ENCODE measurements at places on chromosomes 1 and 21.

DNA sequence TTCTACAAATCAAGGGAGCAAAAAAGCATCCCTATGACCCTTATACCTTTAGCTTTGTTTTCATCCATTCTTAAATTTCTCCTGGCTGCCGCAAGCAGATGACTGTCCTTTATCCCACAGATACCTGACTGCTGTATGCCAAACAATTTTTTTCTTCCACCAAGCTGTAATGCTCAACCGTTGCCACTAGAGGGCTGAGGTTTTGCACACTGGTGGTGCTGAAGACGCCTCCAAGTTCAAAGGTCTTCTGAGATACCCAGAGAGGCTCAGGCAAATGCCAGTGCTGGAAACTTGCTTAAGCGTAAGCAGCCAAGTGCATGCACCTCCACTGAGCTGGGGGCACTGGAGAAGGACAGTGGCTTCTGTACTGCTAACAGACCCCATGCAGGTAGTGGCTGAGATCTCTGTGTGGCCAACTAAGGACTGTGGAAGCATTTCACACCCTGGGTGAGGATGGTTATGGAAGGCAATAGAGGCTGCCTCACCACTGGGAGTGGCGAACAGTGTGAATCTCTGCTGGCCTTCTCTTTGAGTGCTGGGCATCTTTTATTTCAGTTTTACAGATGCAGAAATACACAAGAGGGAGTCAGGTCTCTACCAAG lies 28.5 kb downstream of the CNIH3 start:
- peak; percentile 79 for DNase-seq

DNA sequence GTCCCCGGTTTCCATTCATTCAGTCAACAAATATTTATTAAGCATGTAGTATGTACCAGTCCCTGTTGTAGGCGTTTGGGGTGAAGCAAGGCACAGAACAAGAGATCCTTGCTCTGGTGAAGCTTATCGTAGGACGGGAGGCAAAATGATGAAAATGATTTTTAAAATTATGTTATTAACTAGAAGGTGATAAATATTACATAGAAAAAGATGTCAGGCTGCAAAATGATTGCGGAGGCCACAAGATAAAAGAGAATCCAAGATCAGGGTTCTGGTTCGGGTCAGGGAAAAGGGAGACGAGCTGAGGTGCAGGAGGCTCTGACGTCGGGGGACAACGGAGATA lies 602 bp upstream of the CGN start:
- no peak for DNase-seq

DNA sequence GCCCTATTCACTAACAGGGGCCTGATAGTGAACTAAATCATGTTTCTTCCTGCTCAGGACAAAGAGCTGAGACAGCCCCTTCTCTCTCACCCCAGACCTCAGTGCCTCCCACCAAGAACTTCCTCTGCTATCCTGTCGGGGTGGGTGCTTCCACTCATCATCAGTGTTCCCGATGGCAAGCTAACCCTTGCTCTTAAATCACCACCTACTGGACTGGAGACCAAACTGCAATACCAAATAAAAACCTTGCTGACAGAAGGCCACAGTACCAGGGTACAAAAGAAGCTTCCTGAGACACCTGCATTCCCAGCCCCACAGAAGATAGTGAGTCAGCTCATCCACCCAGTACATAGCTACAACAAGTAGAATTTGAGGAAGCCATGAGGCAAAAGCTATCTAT lies 799.5 kb downstream of the LTN1 start:
- no peak for DNase-seq

DNA sequence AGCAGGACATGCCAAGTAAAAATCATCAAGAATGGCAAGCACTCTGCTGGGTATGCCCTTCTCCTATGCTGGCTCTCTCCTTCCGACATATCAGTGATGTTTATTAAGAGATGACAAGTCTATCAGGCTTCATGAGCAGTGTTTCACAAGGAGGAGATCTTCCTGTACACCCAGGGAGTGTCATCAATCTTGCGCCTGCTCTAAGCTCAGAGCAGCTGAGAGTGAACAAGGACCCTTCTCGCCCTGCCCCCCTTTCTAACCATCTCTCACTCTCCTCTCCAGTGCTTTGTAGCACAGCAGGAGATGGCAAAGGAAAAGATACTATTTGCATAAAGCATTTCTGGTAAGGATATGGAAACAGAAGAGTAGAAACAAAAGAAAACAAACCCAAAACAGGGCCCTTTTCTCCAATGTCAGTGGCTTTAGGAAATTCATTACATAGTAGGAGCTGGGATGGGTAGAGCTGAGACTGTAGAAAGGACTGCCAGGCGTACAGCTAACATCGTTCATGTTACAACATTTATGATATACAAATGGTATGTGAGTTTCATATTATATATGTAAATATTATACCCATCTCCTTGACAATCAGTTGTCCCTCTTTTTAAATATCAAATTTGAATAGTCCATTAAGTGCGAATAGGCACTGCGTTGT lies 201.7 kb downstream of the NUF2 start:
- DNase-seq: no peak

DNA sequence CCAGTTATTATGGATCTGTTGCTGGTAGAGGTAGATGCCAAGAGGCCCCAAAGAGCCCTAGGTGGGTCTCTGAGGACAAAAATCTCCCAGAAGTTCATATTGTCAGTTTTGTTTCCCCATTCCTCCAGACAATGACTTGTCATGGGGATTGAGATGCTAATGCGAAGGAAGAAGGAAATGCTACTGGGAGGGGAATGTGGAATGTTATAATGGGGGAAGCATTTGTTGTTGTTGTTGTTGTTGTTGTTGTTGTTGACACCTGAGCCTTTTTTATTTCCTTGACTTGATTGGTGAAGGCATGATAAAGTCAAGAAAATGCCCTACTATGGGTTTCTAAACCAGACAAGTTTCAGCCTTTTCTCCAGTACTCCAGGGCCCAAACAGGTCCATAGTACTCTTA lies 108.9 kb downstream of the BEND5 start:
- DNase-seq: no peak

DNA sequence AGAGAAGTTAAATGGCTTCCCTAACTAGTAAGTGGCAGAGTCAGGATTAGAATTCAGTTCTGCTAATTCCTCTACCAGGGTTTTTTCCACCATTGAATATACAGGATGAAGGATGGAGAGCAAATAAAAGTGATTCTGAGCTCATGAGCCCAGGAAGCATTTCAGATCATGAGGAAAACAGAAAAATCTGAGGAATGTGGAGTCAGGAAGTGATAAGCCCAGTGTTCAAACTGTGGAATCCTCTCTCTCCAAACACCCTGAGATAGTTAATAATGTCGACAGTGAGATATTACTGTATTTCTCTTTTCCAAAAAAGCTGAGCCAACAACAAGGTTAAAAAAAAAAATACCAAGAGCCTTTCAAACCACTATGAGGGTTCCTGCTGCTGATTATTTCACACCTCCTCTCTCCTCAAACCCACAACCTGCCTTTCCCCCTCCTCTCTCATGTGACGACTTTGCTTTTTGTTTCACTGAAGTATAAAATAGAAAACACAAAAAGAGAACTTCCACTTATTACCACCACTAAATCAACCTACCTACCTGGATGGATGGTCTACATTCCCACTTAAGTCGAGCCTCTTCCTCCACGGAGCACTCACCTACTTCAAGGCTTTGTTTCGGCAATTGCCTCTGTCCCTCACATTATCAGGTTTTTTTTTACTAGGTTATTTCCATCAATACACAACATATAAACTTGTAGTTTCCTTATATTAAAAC lies 8.9 kb downstream of the SLAMF1 start:
- DNase-seq: peak; percentile 74

GRCh38 chr1:117928881-117929342 lies 509 bp downstream of the GDAP2 start:
- DNase-seq: no peak

DNA sequence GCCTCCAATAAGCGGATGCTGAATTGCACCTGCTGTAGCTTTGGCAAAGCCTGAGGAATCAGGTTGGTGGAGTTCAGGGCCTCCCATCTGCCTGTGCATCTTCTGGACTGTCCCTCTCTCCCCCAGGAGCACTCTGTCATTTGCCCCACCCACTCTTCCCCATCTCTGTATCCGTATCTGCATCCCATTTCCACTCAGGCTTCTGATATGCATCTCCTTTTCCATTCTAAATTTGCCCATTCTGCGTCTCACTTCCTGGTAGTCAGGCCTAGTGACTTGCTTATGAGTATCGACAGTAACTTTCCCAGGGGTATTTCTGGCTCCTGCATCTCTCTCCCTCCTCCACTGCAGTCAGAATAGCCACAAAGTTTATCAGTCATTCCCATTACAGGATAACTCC lies 15.6 kb downstream of the MR1 start:
- DNase-seq: no peak

DNA sequence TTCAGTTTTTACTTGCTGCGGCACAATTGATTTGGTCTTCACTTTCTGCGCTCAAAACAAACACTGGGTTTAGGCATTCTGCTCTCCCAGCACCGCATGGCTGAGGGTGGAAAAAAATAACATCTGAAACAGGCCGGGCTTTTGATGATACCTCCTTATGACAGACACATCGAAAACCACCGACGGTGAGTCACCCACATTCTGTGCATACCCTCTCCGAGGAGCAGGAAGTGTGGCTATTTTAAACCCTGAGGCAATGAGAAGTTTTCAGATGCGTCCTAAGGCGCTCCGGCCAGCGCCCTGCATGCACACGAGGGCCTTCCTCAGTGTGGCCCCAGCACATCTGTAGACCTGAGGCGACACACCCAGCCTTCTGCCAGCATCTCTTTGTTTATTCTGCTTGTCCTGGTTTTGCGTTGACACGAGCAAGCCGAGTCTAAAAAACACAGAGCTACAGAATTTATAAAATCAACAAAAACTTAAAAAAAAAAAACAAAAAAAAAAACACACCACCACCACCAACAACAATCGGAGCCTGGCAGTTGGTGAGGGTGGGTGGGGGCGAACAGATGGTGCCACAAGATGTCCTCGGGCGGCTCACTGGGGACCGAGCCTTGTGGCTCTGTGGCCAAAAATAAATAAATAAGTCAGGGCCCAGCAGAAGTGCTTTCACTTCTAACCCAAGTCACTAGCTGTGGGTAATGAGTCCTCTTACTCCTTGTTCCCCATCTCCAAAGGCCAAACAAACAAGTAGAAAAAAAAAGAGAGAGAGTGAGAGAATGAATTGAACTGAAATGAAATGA lies 162.6 kb upstream of the IRF2BP2 start:
- DNase-seq: peak; percentile 93

DNA sequence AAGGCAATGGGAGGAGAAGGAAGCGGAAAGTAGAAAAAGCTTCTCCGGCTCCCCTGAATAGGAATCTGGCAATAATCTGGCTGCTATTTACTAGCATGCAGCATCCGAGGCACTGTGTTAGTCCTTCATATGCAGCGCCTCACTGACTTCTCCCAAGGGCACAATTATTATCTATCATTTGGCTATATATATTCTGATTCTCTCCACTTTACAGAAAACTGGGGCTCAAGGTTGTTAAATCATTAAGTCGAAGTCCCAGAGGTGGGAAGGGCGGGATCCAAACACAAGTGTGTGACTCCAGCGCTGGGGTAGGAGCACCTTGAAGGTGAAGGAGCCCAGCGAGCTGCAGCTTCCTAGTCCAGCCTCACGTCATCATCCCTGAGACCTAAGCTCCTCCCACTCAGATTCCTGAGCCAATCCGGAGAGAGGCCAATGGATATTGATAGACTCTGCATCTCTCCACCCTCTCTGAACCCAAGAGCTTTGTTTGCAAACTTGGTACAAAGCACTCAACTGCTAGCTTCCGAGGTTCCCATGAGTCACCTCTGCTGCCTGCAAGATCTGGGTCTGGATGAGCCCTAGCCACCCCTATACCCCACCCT lies 16.6 kb upstream of the EYA3 start:
- DNase-seq: no peak

GRCh38 chr1:232690285-232690935 lies 60.5 kb upstream of the SIPA1L2 start:
- no peak for DNase-seq

DNA sequence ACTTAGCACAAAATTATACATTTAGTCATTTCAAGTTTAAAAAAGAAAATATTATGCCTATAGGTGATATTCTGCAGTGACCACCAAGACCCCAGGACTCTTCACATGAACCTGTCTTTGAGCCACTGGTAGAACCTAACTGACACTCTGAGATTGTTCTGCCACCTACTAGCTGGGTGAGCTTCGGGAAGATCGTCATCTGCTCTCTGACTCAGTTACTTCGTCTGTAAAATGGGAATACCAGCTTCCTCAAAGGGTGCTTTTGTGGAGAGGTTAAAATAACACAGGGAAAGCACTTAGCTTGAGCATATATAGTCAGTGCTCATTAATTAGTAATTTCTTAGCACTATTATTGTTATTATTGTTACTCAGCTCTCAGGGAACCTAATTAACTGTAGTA lies 228.5 kb upstream of the JUN start:
- DNase-seq: no peak

DNA sequence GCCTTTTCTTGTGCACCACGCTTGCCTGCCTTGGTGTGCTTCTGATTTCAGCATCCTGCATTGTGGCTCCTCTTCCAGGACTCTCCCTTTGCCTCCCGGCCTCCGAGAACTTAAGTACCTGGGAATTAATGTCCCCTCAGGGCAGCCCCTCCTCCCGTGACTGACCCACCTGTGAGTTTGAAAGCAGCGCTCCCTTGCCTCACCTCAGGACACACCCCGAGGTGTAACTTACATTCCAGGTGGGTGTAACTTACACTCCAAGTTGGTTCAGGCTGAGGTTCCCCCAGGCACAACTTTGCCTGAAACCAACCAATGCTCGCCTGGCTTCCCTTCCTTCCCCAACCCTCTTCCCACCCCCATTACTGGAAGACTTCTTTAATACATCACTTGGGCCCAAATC lies 161.4 kb downstream of the KAZN start:
- no peak for DNase-seq

DNA sequence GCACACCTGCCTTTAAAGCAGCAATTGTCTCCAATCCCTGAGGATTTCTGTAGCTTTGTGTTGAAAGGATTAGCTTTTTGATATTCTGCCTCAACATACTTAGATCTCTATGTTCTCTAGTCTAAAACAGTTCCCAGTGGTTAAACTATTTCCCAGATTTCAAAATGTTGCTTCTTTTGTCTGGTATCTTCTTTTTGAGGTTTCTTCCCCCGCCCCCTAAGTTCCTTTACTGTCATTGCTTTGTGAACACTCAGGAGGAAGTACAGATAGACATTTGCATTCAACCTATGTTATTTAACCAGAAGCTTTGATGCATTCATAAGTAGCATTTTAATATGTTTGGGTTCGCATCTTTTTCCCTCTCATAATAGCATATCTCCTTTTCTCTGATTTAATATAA lies 33.5 kb downstream of the CYYR1 start:
- no peak for DNase-seq

GRCh38 chr1:12384836-12385456 lies 155.1 kb downstream of the VPS13D start:
- DNase-seq: peak; percentile 66

DNA sequence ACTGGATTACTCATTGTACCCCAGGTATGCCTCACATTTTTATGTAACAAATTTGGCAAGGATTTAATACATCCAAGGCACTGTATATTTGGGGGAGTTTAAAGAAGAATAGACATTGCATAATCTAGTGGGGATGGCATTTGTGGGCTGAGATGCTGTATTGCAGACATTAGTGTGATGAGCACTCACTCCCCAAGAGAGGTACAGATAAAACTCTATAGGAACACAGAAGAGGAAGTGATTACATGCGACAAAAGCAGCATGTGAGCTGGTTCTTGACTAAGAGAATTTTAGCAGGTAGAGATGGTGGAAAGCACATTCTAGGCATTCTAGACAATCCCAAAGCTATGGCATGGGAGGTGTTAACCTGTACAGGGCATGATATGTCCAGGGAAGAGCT lies 24.2 kb upstream of the CDC14A start:
- no peak for DNase-seq

- DNase-seq: no peak
Observed at GRCh38 chr1:209150114-209150513, 433.4 kb upstream of the CAMK1G start.
